ENCODE measurements at places on chromosomes 7 and 10.

- no peak for DNase-seq
Observed at GRCh38 chr7:22325671-22326070, 31.3 kb downstream of the RAPGEF5 start.

DNA sequence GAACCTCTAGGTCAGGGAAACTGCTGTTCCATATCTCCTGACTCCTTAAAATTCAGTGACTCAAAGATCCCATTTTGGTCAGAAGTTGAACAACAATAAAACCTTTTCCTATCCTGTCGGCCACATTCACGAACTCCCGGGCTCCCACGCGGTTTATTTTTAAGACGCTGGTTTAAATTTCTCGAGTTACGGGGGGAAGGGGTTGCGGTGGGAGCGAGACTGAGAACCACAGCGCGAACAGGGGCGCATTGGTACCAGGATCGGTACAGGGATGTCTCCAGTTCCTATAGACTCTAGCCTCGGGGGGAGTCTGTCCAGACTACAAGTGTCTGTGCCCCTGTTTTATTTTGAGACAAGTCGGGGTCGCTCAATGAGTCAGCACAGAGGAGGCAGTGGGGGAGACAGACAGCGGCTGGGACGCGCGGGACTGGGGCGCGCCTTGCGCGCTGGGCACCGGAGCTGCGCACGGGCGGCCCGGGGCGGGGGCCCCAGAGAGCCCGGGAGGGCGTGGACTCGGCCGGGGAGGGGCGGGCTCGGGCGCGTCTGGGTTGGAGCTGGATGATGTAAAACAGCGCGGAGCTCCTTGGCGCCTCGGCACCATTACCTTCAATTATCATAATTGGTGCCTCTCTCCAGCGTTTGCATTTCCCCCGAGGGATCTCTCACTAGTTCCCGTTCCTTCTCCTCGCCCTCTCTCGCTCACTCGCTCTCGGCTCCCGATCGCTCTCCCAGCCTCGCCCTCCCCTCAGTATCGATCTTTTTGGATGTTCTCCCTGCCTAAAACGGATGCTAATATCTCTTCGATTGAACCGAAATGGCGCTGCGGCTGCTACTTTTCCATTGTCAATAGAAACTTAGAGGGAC lies 8.7 kb upstream of the BAMBI start:
- no peak for DNase-seq

DNA sequence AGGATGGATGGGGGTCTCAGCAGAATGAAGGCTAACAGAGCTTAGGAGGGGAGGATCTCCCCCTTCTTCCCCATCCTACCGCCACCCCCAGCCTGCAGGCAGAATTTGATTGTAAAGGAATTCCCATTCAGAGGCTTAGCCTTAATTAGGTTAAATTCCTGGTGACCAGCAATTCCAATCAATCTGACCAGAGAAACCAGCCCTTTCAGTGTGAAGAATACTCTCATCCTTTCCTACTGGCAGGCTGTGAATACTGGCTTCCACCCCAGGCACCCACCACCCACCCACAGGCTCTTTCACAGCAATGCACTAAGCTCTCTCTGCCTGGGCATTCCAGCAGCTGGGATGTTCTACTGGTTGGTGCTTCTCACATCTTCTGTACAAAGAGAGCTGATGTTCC lies 137.9 kb upstream of the LYZL1 start:
- DNase-seq = no peak

DNA sequence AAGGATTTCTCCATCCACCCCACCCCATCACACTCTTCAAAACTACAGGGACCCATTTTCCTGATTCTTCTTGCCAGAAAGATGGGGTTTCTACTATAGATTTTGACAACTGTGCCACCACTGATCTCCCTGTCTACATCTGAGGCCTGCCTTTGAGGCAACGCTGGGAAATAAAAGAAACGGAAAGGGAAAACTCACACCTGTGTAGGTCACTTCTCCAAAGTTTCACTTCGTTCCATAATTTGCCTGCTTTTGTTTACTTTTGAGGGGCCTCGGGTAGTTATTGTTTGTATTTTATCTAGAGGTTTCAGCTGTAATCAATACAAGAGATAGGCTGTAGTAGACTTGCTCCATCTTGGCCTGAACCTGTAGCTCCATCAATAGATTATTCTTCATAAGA lies 56.1 kb downstream of the RAPGEF5 start:
- no peak for DNase-seq

- DNase-seq = no peak
Observed at GRCh38 chr10:125024497-125025234, 82.7 kb downstream of the ZRANB1 start.

DNA sequence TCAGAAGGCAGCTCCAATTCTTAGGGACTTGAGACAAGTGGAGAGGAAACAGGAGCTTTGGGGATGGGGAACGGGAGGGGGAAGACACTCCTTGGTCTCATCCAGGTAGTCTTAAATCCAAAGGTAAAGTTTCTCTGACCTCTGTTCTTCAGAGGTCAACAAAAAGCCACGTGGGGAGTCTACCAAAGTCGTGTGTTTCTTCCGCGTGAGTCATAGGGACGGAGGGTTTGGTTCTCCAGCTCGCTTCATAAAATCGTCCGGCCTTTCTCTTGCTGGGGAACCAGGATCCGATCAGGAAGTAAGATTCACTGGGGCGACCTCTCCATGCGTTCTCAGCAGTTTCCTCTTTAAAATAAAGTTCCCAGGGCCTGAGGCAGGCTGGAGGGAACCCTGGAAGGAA lies 275.7 kb downstream of the TCERG1L start:
- DNase-seq = no peak

DNA sequence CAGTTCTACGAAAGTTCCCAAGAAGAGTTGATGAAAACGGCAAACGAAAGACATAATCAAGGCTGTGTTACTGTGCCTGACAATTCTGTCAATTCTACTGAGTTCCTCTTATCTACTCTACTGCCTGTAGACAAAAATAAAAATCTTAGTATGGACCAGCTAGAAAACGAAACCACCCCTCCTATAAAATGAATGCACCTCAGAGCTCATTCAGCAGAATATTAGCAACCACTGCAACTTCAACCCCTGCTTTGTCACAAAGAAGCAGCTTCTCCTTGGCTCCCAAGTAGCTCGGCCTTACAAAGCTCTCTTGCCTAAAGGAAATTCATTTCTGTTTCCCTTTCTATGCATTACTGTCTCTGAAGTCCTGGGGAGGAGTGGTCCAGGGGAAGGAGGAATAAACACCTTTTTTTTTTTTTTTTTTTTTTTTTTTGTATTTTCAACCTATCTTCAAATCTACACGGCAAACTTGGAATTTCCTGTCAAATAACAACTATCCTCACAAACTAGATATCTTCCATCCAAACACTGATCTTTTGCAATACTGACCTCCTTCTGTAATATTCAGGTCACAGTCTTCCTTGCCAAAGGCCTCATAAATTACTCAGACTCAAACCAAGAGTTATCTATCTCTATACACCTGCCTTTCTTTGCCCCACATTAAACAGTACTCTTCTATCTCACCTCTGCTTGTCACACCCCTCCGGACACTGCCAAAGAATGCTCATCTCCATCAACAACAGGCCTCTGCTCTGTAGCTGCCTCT lies 74.3 kb downstream of the GLI3 start:
- no peak for DNase-seq

GRCh38 chr10:10786109-10787090 lies 231.3 kb upstream of the CELF2 start:
- no peak for DNase-seq

- DNase-seq = no peak
Observed at GRCh38 chr7:42502022-42502421, 265.0 kb upstream of the GLI3 start.

DNA sequence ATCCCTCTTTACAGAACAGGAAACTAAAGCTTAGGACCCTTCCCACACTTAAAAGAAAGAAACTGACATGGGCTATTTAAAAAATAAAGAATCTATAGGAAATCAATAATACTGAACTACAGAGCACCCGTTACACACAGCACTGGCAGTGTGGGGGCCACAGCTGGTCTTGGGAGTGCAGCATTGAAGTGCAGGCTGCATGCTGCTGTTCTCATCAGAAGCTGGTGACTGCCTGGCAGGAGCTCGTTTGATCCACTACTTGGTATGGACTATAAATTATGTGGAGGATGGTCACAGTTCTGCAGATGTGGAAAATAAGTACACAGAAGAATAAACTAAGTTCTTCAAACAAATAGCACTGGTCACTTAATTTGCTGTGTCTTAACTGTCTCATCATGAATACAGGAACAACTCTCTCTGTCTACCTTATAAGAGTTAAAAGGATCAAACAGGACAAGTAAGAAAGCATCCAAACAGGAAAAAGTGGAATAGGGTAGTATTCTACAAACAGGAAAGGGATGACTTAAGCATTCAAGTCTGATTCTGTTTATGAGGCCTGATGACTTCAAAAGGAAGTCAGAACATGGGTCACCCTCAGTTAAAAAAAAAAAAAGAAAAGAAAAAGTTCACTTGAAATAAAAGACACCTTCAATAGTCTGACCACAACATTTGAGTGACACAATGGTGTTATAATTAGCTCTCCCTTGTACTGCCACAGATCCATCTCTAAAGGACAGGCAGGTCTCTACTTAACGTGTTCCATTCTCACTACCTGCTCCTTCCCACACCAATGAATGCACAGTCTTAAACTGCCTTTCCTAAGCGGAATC lies 21.0 kb downstream of the DOCK4 start:
- no peak for DNase-seq

DNA sequence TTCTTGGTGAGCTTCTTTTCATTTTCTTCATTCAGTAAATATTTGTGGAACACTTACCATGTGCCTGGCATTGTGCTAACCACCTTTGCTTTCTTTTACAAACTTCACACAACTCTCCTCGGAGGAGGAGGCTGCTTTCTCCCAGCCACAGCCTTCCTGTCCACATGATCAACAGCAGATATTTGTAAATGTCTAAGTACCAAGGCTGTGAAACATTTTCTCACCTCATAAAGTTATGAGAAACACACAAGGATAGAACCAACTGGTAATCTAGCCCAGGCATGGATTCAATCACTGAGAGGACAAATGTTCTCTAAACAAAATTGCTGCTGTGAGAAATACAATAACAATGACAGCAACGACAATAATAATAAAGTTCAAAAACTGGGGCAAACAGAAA lies 3.9 kb downstream of the CTTNBP2 start:
- DNase-seq = no peak

DNA sequence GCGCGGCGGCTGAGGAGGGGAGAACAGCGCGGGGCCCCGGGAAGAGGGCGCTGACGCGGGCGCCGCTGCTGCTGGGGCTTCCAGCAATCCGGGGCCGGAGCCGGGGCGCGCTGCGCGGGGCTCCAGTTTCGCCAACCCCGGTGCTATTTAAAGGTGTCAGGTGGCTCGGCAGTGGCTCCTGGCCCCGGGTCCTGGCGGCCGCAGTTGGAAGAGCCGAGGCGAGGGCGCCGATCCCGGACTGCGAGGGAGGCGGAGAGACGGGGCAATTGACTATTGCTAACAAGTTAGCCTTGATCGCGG lies 347 bp downstream of the LBX1 start:
- no peak for DNase-seq

DNA sequence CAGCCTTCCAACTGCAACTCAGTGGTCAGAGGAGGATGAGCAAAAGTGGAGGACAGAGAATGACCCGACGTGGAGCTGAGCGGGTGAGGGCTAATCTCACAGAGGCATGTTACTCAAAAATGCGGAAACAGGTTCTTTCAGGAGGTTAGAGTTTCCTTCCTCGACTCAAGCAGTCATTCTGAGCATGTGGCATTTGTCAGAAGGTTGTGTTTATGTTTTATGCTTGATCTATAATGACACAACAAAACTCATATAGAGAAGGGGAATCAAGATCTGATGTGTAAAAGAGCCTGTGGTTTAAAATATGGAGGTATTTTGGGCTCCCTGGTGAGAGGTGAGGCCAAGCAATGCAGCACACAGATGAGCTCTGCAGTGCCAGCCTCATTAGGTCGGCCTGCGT lies 311.4 kb downstream of the ADARB2 start:
- DNase-seq = no peak

DNA sequence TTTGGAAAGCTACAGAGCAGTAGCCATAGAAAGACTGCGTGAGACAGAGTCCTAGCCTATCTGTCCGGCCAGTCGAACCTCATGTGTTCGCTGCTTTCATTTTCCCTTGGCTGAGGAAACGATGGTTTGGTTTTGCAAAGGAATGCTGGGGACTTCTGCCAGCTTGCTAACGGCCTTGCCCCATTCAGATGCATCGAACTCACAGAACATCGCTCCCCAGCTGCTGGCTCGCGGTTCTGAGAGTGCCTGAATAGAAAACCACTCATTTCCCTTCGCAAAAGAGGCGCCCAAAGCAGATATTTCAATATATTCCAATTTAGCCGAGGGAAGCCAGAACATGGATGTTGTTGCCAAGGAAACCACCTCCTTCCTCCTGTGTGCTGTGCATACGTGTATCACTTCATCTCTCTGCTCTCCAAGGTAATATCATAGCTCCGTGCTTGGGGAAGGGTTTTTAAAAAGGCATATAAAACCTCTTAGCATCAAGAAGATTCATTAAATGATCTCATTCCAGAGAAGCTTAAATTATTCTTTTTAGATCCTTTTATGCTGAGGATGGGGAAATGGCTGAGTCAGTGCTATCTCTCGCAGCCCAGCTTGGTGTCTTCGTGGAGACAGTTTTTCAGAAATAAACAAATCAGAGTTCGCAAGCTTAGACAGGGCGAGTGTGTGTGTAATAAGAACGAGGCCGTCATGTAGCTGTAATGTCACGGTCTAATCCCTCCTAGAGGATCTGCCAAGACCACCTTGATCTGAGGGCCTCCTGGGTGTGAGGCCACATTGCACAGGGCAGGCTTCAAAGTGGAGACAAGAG lies 215.2 kb downstream of the RPS24 start:
- DNase-seq = peak; percentile 63

GRCh38 chr10:125672884-125673283 lies 10.1 kb downstream of the TEX36 start:
- no peak for DNase-seq

GRCh38 chr10:114990586-114990985 lies 52.6 kb downstream of the TRUB1 start:
- DNase-seq = no peak

GRCh38 chr10:8346861-8347260 lies 292.4 kb downstream of the GATA3 start:
- no peak for DNase-seq

- no peak for DNase-seq
Observed at GRCh38 chr7:140684066-140684950, 11.6 kb downstream of the ADCK2 start.

GRCh38 chr10:90111671-90112070 lies 410.3 kb downstream of the KIF20B start:
- no peak for DNase-seq

DNA sequence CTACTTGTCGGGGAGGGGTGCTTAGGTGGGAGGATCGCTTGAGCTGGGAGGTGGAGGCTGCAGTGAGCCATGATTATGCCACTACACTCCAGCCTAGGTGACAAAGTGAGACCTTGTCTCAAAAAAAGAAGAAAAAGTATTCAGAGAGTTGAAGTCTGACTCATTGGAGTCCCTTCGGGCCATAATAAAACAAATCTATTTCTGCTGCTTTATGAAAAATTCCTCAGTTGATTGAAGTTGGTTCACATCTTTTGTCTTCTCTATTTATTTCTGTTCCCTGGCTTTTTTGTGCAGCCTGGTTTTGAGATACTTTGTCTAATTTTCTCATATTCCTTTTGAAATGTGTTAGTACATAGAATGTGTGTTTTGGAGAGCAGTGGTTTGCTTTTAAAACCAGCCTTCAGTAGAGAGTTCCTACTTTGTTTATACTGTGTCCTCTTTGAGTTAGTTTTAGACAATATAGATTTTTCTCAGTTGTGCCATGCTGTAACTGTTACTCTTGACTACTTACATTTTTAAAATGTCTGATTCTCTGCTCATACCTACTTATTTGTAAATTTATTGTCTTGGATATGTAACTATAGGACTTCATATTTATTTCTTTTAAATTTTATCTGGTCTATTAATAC lies 36.7 kb downstream of the LUC7L2 start:
- DNase-seq = no peak

- DNase-seq = no peak
Observed at GRCh38 chr7:80542398-80542797, 30.5 kb upstream of the GNAT3 start.
